MCF 10A (cell line): ENCODE measurements at places on chromosomes 1 and 21. TPM values are rescaled to one million over a fixed set of nuclear protein-coding genes. Genes with fewer than 3 reads are reported as not detected.

GRCh38 chr1:42524330-42524729 is 61.2 kb downstream of the CCDC30 start:
- no peak for DNase-seq

- DNase-seq = no peak
Measured at GRCh38 chr1:185939142-185939541, 205.0 kb downstream of the HMCN1 start.

GRCh38 chr1:99218572-99218971 is 45.7 kb upstream of the PLPPR4 start:
- no peak for DNase-seq

TMPRSS15 gene
- total RNA-seq = 3.3 and 3.6 TPM in 2 replicates

RAB29 gene
- 33.6 and 44.8 TPM in 2 replicates for total RNA-seq

FTCD gene
- 0.20 TPM in 1 of 2 replicates, not detected in the other for total RNA-seq

DNAJC11 gene
- 70.4 and 76.1 TPM in 2 replicates for total RNA-seq
